ENCODE measurements at places on chromosomes 6 and 20. TPM values are rescaled to one million over a fixed set of nuclear protein-coding genes. Genes with fewer than 3 reads are reported as not detected.

- DNase-seq: no peak
Observed at GRCh38 chr6:1678201-1678600, 68.5 kb downstream of the FOXC1 start.

The HLA-DPA1 gene
- total RNA-seq: 32.1 TPM

The PACRG gene
- 4.8 TPM for total RNA-seq

The PAK5 gene
- total RNA-seq: 0.10 TPM

- DNase-seq: no peak
Observed at GRCh38 chr6:13624871-13625288, 9.7 kb downstream of the NOL7 start.

GRCh38 chr20:50034567-50035180 is 51.9 kb downstream of the SNAI1 start:
- DNase-seq: no peak

DNA sequence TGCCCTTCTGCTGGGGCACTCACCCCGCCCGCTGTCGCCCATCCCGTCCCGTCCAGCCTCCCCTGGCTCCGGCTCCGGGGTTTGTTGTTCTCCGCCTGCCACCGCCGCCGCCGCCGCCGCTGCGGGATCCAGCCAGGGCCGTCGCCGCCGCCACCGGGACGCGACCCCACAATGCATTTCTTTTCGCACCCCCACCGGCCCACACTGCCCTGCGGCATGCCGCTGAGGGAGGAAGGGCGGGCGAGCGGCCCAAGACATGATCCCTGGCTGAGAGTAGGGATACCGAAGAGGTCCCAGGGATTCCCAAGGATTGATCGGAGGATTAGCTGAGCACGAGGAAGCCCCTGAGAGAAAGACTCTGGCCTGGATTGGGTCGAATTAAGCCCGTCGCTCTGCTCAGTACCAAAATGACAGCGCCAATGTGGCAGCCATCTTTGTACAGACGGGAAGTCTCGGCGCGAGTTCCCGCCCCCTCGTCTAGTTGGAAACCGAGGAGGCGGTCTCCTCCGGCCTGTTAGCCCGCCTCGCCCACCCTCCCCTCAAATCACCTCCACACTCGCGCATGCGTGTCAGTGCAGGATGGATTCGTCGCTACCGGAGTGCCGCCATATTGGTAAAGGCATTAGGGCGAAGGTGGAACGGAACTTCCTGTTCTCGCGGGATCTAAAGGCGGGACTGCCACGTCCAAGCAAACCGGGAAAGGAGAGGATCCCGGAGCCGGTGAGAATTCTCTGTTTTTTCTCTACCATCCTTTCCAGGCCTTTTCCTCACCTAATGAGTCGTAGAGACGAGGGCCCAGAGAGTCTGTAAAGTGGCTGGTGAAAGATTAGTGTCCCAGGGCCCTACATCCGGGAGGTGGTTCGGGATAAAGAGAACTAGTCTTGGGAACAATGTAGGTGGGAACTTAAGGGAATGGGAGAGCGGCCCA is at the start of the genes RXRB and SLC39A7:
Gene RXRB (minus strand): TSS at position 447 of the 928 bp plus-strand sequence. CDS start 189 bp downstream, at position 258.
Gene SLC39A7 (plus strand): TSS at position 649 of the 928 bp plus-strand sequence. CDS start 379 bp downstream, outside the sequence.
- DNase-seq: peak; percentile 99

DNA sequence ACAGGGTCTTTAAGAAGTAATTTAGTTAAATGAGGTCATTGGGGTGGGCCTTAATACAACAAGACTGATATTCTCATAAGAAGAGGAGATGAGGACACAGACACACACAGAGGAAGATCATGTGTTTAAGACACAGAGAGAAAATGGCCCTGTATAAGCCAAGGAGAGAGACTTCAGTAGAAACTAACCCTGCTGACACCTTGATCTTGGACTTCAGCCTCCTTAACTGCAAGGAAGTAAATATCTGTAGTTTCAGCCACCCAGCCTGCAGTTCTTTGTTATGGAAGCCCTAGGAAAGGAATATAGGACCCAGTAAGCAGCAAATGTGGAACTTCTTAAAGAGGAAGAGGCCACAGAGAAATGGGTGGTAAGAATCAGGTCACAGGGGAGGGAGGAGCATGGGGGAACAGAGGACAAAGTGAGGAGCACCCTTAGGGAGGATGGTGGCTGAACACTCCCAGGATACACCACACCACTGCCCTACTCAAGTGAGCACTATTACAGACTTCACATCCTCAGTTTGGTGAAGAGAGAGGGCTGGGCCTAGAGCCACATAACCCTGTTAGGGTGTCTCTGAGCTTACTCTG is 762 bp downstream of the SIRPB1 start:
- no peak for DNase-seq

The COL10A1 gene
- total RNA-seq: 0.22 TPM

DNA sequence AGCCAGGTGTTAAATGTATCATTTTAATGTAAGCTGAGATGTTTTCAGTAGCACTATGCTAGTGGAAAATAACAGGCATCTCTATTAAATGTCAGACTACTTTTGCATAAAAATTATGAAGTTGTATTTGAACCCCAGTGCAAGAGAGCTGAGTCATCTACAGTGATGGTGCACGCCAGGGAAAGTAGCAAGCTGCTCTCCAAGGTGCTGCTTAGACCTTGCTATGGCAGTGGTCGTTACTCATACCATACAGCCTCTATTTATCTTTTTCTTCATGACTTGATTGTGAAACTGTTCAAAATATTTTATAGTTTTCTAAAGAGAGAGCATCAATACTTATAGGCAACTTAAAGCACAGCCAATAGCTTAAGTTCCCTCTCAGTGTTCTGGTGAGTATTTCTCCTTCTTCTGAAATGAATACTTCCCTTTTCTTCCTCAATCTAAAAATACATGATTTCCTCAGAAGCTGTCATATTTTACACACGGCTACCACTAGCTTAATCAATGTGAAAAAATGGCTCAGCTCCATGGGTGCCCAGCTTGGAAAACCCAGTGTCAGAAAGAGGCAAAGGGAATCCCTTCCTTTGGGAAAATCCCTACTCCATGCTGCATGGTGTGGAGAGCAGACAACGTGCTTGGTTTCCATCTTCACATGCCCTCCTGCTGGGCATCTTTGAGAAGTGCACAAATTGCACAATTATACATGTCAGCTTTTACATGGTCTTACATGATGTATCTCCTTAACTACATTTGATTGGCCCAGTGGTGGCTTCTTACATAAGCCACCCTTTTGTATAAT is 105.6 kb downstream of the ELOVL4 start:
- no peak for DNase-seq

GRCh38 chr6:106145144-106145543 is 59.0 kb downstream of the PRDM1 start:
- no peak for DNase-seq

The PLTP gene
- 83.5 TPM for total RNA-seq

The EFHC1 gene
- 59.5 TPM for total RNA-seq

DNA sequence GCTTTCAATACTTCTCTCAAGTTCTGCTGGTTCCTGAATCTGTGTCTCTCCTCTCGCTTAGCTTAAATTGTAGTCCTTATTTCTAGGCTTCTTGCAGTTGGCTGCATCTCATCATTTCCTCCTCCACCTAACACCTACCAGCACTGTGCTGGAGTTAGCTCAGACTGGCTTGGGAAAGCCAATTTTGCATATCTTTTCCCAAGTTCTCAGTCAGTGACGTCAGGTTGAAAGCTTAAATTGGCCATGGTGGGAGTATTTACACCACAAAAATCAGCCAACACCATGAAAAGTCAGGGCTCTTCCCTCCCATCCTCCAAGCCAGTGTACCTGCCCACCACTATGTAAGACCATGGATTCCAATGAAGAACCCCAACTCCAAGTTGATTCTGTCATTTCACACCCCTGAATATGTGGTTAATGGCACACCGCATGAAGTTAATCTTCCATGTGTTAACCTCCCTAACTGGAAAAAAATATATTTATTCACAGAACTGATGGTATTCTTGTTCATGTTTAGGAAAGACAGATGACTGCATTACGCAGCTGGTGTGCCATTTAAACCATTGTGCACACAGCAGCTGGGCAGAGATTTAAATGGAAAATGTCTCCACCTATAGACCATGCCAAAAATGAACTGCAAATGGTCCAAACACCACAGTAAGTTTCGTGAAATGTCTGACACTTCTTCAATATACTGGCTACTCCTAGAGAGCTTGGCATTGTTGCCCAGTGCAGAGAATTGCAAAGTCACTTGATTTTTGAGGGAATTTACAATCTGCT is 274.1 kb upstream of the MAP3K7 start:
- DNase-seq: no peak

GRCh38 chr6:61809004-61809595 is 476.9 kb downstream of the KHDRBS2 start:
- DNase-seq: no peak

DNA sequence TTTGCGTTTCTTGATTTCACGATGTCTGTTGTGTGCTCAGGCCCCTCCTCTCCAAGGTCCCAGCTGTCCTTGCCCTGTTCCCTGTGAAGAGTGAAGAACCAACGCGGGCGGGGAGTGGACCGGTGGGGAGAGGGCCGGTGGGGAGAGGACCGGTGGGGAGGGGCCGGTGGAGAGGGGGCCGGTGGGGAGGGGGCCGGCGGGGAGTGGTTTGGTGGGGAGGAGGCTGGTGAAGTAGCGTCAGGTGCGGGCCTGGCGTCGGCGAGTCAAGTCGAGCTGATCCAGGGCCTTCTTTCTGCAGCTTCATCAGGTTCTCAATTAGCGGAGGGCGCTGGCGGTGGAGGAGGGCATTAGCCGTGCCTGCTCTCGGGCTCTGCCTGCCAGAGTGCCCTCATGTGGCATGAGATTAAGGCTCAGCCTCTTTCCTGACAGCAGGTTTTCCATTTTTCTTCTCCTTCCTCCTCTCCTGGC is 21.2 kb upstream of the BHLHE23 start:
- DNase-seq: no peak

The LPA gene
- total RNA-seq: 0.27 TPM

- DNase-seq: no peak
Observed at GRCh38 chr6:150661216-150662007, 61.7 kb downstream of the PLEKHG1 start.

The HLA-DRA gene
- 130 TPM for total RNA-seq

DNA sequence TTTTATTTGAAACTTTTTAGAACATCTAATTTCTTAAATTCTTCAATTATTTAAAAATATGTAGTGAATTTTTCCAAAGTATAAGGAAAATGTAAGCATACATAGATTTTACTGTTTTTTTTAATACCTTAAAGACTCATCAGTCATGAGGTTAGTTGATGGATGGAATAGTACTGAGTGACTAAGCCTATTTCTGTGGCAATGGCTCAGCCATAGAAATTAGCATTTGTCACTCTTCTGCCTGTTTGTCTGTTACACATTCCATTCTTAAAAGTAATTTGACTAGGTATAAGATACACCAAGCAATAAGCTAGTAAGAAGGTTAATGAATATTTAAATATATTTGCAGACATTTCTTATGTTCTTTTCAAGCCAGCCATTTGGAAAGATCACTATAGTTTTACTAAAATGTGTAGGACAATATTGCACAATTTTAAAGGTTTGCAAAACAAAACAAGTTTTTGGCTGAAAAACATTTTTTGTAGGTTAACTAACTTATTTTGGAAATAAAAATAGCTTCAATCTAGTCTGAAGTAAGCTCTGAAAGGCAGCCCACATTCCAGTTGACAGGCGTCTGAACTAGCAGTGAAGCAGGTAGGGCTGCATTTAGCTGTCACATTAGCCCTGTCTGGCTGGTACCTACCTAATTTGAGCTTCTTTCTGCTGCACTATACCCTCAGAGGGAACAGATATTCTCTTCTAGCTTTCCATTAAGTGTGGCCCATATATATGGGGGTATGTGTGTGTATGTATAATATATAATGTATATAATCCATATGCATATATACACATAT is 385.7 kb downstream of the GRIK2 start:
- no peak for DNase-seq

The MAFB gene
- 7.9 TPM for total RNA-seq

The ATXN1 gene
- total RNA-seq: 35.3 TPM

The REM1 gene
- total RNA-seq: 1.1 TPM
